ENCODE measurements at places on chromosomes 7 and 10.

DNA sequence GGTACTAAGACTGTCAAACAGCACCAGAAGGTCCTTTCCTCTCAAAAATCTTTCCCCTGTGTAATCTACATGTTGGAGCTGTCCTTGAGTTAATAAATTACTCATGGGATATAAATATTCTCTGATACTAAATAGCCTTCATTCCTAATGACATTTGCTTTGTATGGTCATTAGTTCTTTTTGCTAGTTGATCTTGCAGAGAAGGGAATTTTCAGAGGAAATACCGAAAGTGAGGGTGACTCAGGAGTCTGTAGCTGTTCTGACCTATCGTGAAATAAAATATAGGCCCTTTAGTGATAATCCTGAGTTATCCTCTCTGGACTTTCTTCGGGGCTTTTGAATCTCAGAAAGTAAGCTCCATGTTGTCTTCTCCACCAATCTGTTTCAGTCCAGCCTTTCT, 19.4 kb upstream of the CLDN12 start:
- no peak for DNase-seq

- no peak for DNase-seq
These were observed 67.3 kb downstream of the SPDYE5 start for GRCh38 chr7:75559355-75559975.

DNA sequence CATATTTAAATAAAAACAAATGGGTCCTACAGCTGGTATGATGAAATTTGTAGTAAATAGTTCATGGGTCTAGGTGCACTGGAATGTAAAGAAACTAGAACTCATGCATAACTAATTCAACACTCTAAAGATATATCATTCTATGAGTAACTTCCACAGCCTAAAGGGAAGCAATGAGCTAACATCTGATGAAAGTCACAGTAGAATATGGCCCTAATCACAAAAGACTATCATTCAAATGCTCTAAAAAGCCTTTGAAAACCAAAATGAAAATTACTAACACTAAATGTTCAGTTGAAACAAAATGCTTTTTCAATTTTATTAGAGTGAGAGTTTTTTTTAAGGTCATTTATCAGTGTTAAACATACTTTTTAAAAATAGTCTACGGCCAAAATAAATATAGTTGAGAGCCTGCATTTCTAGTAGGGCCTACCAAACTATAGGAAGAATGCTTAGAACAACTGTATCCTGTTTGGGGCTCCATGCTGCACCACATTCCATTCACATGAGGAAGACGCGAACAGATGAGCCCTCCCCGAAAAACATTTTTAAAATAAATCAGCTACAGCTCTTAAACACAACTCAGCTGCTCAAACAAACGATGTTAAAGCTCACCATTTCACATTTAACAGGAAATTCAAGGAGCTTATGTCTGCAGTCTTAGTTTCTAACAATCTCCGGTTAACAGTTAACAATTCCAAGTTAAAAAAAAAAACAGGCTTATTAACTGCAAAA, 134.5 kb downstream of the NRBF2 start:
- no peak for DNase-seq

- DNase-seq = no peak
These were observed 33.8 kb downstream of the CHST15 start for GRCh38 chr10:124059551-124059950.

DNA sequence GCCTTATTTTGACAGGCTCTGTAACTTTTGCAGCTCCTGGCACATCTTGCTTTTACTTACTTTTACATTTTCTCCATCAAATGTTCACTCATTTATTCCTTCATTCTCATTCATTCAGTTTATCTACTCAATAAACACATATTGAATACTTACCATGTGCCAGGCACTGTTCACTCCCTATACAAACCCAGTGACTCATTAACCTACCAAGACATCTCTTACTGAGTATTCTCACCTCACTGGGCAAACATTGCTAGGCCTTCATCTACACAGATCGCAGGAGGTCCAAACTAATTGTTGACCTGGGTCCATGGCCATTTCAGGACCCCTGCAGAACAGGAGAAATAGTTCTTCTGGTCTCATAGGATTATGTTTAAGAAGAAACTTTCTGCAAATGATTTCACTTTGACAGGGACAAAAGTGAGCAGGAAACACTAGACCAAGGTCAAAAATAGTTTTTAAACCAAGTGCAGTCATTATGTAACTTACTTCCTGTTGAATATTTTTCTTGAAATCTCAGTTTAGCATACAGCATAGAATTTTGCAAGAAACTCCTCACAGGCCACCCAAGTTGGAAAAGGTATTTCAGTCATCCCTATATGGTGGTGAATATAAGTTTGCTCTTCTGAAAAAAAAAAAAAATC, 17.6 kb downstream of the SLC26A4 start:
- DNase-seq = no peak

DNA sequence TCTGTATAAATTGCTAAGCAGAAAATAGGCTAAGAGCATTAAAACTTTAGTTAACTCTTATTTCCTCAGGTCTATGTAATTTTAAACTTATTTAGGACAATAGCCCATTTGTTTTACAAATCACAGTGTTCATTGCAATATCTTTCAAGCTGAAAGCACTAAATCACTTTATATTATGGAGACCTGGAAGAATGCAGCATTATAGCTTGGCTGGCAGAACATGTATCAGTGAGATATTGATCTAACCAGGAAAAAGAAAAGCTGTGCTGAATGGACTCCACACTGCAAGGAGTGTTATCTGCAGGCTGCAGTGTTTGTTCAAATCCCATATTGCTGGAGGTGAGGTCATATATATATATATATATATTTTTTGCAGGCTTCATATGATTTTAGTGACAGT, 517.5 kb downstream of the NRG3 start:
- no peak for DNase-seq

DNA sequence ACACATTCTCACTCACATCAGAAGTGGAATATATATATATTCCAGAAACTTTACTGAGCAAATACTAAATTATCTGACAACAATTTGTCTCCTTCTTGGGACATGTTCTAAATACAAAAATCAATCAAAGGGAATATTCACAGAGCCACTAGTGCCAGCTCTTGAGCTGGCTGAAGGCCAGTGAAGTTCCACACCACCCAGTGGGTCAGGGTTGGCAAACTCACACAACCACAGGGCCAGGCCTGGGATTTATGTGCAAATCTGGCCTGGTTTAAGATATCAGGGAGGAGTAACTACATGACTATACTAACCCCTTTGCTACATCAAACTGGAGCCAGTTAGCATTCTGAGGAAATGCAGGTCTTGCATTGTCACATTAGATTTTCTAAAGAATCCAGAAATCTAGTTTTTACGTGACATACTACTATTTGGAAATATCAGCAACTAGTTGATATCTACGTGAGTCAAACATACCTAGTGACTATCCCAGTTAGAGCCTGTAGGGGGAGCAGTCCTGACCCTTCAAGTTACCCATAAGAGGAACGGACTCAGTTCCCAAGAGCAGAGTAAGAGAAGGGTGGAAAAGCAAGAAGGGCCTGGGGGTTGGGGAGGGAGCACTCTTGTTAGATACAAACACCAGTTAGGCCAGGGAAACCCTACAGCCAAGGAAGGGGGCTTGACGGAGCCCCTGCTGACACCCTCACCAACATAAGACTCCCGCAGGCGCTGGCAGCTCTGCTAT, 600.4 kb downstream of the KCNMA1 start:
- no peak for DNase-seq

- DNase-seq = no peak
These were observed 626.5 kb downstream of the SDK1 start for GRCh38 chr7:3927446-3928110.

DNA sequence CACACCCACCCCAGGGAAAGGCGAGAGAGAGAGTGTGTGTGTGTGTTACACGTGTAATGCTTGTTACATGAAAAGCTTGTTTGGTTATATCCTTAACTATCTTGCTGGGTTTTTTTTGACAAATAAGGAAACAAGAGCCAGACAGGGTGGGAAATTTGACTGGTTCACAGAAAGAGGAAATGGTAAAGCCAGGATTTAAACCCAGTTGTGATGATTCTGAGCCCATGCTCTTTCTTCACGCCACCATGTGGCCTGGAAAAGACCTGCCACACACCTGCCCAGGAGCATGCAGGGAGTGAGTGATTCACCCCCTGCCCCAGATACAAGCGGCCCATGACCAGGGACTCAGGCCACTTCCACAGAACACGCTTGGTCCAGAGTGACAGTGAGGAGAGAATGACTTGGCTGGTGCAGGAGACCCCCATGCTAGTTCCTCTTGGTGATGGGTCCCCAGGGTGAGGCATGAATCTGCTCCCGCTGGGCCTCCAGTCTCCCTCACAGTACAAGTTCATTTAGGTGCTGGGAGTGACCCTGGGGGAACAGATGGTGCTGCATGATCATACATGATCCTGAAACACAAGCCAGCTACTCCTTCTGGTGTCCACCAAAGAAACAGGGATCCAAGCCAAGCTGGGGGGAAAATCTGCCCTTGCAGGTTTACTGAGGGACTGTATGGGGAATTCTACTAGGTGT, 21.0 kb upstream of the EIF5AL1 start:
- DNase-seq = no peak

DNA sequence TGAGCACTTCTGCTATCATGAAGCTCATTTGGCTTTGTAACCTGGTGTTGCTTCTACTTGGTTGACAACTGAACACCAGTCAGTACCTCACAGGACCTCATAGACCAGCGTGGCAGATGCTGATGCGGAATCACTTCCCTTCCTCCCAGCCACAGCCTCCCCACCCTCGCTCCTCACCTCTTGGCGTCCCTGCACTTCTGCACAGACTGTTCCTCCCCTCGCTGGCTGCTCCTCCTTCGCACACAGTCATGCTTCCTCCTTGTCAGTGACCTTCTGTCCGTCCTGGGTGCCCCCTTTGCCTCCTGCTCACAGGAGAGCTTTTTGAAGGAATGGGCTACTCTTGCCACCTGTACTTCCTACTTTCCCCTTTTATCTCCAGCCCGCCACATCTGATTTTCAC, 61.4 kb upstream of the CTBP2 start:
- no peak for DNase-seq

- DNase-seq = no peak
These were observed 73.7 kb downstream of the ITIH5 start for GRCh38 chr10:7593063-7593462.

DNA sequence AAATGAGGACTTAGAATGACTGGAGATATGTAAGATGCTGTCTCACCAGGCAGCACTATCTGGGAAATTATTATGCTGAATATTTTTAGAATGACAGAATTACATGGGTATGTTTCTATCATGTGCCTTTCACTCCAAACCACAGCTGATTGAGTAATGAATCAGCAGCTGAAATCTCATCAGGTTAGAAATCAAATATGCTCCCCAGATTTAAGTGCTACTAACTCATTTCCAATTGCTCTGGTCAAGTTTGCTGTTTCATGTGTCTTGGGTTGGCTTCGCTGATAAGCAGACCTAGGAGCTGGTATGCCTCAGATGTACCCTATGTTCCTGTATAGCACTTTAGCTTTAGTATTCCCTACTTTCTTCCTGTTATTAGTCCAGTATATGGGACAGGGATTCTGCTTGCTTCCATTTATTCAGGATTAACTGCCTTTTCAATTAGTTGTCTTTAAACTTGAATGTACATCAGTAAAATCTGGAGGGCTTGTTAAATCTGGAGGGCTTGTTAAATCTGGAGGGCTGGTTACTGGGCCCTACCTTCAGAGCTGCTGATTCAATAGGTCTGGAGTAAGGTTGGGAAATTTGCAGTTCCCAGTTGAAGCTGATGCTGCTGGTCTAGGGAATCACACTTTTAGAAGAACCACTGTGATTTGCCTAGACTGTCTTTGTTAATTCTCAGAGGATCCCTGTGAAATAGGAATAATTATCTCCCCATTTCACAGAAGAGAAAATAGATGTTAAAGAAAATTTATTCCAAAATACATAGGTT, 172.9 kb downstream of the DKK1 start:
- no peak for DNase-seq

DNA sequence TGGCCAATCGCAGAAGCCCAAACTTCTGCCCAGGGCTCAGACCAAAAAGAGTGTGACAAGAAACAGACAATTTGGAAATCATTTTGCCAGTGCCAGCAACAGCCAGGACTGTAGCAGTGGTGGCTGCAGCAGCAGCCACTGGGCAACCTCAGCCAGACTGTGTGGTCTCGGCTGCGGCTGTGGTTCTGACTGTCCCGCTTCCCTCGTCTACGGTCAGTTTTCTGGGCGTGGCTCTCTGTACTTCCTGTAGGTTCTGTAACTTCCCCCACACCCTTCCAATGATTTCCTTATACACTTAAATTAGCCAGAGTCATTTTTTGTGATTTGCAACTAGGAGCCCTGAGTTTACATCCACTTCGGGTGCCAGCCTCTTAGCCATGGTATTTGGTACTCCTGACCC, 39.9 kb downstream of the CYTH3 start:
- no peak for DNase-seq

- no peak for DNase-seq
These were observed 115.2 kb downstream of the LHPP start for GRCh38 chr10:124576526-124577420.

GRCh38 chr10:68167586-68168189, 58.4 kb downstream of the MYPN start:
- no peak for DNase-seq

- DNase-seq = no peak
These were observed 62.5 kb upstream of the SCIN start for GRCh38 chr7:12508005-12508404.

GRCh38 chr10:8617792-8618191, 563.3 kb downstream of the GATA3 start:
- DNase-seq = no peak
